ENCODE measurements at places on chromosomes 1 and 21. TPM values are rescaled to one million over a fixed set of nuclear protein-coding genes. Genes with fewer than 3 reads are reported as not detected.

The PIGR gene
- total RNA-seq, result not detected

The RHEX gene
- total RNA-seq, result not detected

The FYB2 gene
- total RNA-seq, result not detected

The SLC5A3 gene
- 51.0 TPM for total RNA-seq

The OR2T29 gene
- total RNA-seq, result not detected

The NFASC gene
- total RNA-seq, result 47.6 TPM

The AMY2A gene
- total RNA-seq, result not detected

The OR2L5 gene
- not detected for total RNA-seq

The CD1B gene
- not detected for total RNA-seq

The ZC3H12A gene
- total RNA-seq, result 26.5 TPM

The TATDN3 gene
- 13.9 TPM for total RNA-seq

The CHRM3 gene
- total RNA-seq, result 0.03 TPM
